ENCODE measurements at places on chromosomes 5 and 9.

- DNase-seq, result no peak
These were observed 11.3 kb upstream of the TIMD4 start for GRCh38 chr5:156974328-156974727.

DNA sequence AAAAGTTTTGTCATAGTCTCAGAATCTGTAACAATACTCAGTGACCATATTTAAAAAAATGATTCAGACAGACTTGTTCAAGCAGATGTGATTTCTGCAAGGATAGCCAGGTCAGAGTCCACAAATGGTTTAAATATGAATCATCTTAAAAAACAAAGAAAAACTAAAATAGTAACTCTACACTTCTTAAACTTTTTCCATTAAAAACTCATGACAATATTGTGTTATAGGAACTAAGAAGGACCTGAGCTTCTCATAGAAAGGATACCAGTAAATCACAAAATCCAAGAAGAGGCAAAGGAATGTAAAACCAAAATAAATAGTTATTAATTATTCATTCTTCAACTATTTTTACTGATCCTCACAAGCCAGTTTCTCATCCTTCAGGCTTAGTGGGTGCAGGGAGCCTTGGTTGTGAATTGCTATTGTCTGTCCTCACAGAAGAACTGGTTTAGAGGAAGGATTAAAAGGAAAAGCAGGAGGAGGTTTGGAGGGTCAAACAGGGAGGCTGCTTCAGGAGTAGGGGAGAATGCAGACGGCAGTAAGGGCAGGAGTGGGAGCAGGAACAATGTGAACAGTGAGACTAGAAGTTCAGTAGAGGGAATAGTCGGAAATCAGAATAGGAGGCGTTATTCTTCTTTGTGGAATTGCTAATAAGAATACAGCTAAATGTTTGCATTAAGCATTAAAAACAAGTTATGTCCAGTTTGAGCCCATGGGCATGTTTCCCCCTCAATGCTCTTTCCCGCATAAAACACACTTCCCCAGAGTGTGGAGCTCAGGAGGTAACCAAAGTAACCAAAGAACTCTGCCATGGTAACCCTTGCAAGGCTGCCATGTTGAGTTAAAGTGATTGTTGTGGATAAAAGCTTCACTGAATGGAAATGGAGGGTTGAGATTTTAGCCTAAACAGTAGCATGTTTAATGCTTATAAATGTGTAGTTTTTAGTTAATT lies 110.7 kb downstream of the CCDC192 start:
- DNase-seq, result no peak

DNA sequence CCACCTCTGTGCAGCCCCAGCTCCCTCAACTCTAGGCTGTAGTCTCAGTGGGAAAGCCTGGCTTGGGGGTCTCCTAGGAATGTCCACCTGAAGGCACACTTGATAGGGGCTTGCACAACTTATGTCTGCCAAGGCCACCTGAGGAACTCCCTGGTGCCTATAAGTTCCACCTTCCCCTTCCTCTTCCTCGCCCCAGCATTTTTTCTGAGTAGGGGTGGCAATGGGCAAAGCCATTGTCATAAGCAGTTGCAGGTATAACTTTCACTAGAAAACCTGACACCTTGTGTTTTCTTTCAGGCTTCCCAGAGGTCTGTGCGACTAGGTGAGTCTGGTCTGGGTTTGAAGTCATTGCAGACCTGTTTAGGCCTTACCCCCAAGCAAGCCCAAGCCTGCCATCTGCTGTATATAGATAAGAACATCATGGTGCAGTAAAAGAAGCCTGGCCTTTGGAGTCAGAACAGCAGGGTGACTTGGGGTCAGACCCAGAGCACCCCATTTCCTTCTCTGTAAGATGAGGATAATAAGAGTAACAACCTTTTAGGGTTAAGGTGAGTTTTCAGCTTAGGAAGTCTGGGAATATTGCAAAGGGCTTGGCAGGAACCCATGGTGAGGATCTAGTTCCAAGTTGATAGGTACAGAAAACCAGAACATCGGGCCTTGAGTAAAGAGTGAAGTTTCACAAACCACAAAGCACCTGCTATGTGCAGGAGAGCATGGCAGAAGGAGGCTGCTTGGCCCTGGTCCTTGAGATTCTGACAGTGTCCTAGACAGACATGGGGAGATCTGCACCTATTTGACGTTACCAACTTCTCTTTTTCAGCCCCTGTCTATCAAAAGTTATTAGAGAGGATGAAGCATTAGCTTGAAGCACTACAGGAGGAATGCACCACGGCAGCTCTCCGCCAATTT lies 33.8 kb downstream of the TGFBI start:
- DNase-seq, result no peak

DNA sequence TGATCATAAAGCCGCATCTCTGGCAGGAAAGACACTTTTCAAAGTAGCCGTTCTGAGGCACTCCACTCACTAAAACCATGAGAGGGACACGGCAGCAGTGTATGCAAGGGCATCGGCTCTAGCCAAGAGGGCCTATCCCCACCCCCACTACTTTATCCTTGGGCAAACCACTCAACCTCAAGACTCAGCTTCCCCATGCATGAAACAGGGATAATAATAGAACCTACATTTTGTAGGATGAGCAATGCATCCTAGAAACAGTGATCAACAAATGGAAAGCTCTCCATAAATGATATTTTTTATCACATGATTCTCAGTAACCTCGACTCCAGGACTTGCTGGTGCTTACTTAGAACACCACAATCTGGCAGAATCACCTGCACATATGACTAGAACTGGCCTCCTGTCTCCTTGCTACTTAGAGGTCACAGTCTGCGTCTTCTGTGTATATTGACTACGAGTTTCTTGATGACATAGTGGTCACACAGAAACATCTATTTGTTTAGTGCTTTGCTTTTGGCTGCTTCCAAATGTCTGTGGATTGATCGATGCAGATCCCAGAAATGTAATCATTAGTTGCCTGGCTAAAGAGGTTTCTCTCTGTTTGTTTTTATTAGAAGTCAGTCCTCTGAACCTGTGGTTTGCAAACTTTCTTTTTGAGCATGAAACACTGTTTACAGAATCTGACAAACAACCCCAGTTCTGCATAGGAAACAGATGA lies 102.1 kb downstream of the LHFPL2 start:
- DNase-seq, result no peak

DNA sequence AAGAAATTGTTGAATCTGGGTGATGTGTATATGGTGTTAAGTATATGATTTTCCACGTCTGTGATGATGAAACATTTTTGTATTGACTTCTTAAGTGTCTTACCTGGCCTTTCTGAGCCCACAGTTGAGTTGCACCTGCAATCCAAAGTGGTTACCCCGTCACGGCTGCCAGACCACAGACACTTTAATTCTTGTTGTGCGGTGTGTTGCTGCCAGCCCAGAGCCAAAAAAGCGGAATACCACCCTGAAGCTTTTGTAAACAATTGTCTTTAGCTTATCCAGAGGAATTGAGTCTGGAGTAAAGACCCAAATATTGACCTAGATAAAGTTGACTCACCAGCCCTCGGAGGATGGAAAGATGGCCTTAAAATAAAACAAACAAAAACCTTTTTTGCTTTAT lies 35.1 kb downstream of the MTAP start:
- DNase-seq, result no peak

DNA sequence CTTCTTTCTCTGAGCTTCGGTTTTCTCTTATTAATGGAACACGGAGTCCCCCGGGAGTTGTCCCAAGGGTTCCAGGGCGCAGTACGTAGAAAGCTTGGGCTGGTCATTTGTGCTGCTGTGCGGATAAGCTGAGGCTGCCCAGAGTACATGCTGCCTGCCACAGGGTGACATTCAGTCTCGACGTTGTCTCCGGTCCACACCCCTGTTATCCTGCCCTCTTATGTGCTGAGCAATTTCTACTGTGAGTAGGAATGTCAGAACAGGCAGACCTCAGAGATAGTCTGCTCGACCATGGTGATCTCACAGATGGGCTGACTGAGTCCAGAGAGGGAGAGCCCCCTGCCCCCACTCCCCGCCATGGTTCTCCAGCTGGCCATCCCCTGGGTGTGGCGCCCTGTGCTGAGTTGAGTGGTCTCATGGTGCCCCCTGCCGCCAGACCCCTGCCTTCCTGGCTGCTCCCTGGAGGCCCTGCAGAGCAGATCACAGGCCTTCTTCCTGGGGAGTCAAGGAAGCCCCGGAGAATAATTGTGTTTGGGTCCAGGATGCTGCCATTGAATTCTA lies 124.0 kb downstream of the RGS3 start:
- no peak for DNase-seq

- no peak for DNase-seq
These were observed 295.5 kb upstream of the SMC2 start for GRCh38 chr9:103798620-103799019.

DNA sequence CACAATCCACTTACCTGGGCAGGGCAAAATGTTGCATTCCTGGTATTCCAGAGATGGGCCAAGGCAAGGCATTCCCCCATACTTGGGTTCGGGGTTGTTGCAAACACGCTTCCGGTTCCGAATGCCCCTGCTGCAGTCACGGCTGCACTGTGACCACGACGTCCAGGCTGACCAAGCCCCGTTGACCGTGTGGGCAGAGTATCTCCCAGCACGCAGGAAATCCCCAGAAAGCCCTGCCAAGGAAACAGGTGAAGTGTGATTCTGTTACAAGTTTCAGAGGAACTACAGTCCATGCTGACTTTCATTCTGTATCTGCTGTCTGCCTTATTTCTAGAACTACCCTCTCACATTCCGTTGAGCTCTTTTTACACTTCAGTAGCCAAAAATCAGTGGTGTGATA lies 483.0 kb downstream of the SEMA5A start:
- no peak for DNase-seq

DNA sequence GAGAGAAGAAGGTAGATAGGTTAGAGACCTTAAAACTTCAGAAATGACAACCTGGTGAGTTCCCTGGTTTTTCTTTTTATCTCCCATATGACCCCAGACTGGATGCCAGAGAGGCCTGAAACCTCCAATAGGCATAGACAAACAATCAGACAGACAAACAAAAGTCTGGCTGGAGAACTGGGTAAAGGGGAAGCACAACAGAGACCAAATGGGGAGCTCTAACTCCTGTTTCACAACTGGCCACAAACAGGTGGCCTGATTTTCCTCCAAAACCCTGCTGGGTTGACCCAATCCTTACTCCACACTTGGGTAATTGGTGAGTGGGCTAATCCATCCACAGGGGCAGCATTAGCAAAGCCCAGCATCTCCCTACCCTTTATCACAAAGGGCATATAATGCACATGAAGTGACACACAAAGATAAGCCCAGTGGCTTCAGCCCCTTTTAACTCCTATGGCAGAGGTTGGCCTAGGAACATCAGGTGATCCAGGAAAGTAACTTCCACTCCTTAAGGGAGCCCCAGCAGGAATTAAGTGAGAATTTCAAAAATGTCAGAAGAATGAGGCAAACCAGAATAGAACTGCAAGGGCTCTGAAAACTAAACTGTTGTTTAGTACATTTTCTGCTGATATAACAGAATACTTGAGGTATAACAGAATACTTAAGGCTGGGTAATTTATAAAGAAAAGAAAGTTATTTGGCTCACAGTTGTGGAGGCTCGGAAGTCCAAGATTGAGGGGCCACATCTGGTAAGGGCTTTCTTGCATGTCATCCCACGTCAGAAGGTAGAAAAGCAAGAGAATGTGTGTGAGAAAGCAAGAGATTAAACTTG lies 60.9 kb upstream of the ROR2 start:
- no peak for DNase-seq

DNA sequence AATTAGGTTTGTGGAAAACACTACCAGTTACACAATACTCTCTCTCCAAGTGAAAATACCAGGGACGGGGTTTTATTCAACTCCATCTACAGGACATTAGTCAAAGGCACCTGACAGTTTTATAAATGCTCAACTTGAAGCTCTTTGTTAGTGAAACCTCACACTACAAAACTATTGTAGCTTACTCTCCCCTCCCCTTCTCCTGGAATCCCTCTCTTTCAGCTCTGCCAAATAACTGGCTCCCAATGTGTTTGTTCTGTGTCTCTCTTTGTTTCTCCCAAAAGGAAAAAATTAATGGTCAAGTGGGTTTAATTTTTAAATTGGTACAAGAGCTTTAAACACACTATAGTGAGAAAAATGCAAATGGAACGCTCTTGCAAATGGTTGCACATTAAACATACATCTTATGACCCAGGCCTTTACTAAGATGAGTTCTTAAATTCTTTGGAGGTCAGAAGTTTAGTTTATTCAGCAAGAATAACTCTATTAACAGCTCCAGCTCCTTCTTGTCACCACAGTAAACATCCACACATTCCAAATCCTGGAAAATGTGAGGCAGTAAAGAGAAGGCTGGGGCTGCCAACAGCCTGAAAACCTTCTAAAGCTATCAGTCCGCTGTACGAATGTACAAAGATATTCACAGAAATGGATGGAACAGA lies 48.4 kb downstream of the ZNF608 start:
- no peak for DNase-seq

DNA sequence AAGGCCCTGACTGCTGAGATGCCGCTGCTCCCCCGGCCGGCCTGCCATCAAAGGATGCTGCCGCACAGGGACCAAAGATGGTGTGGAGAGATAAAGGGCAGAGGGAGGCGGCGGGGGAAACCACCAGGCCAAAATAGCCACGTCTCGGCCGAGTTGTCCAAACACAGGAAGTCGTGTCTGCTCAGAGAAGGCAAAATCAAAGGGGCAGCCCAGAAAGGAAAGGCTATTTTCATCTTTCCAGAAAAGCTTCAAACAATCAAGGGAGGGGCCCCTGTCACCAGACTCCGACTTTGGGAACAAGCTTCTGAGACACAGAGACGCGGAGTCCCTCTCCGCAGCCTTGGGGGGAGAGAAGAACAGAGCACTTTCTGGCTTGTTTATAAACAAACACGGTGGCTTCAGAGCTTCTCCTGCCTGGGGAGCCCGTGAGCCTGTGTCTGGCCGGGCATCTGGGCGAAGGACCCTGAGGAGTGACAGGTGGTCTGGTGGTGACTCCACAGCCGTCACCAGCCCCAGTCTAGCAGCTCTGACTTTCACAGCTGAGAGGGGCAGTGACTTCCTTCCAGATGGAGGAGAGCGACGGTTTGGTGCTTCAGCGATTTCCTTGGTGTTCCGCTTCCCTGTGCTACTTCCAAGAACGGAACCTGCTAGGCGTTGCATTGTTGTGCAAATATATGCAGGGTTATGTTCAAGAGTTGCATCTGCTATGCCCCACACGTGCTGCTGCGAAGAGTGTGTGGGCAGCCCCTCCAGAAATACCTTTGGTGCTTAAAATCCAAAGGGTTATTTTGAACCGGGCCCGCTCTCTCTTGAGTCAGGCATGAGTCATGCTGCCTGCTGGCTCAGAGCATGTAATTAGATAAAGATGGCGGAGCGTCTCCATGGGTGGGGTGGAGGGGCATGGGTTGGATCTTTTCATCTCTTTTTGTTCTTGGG lies 24.0 kb downstream of the ADAMTSL2 start:
- no peak for DNase-seq

GRCh38 chr5:157598350-157598936 lies 22.9 kb upstream of the ADAM19 start:
- DNase-seq, result no peak
